ENCODE measurements at places on chromosomes 16 and 17.

GRCh38 chr17:50856431-50856830 is 9.7 kb downstream of the TOB1 start:
- no peak for DNase-seq

GRCh38 chr17:17146786-17147406 is 59.2 kb downstream of the PLD6 start:
- peak; percentile 35 for DNase-seq

- DNase-seq, result no peak
These were observed 50.3 kb downstream of the PLXDC1 start for GRCh38 chr17:39101091-39101490.

DNA sequence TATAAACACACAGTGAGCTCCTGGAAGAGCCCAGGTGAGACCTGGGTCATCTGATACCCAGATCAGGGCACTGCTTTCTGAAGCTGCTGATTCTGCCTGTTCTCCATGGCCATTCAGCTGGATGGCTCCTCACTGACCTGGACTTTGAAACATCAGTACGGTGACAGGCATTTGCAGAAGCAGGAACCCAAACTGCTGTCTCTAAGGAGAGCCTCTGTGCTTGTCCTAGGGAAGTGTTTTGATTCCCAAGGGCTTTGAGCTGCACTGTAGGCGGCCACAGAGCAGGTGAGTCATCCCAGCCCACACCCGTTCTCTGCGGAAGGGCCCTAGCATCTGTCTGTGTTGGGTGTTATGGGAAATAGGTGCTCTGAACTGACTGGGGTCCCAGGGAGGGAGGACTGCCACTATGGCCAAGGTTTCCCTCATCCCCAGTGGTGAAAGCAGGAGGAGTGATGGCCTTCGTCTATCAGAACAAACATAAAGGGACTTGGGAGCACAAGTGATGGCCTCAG is 60.7 kb upstream of the ADCY9 start:
- no peak for DNase-seq
